ENCODE measurements at places on chromosomes 12 and 14. TPM values are rescaled to one million over a fixed set of nuclear protein-coding genes. Genes with fewer than 3 reads are reported as not detected.

The MMP17 gene
- total RNA-seq, result 1.7 TPM

The DPY19L2 gene
- total RNA-seq, result 5.8 TPM

The COCH gene
- 18.8 TPM for total RNA-seq

The STAC3 gene
- not detected for total RNA-seq

The PRB2 gene
- total RNA-seq, result not detected

The ART4 gene
- total RNA-seq, result not detected

The CLEC9A gene
- total RNA-seq, result not detected

The COX14 gene
- 53.7 TPM for total RNA-seq

The AMDHD1 gene
- total RNA-seq, result 0.67 TPM

The RNFT2 gene
- 16.3 TPM for total RNA-seq

The CISTR gene
- total RNA-seq, result not detected

The PIK3C2G gene
- 0.13 TPM for total RNA-seq

The KLRF1 gene
- total RNA-seq, result 0.17 TPM

The KRT1 gene
- total RNA-seq, result not detected

The GPR84 gene
- total RNA-seq, result not detected

The PRR13 gene
- 91.4 TPM for total RNA-seq

The KCNH5 gene
- not detected for total RNA-seq

The GRIP1 gene
- 4.2 TPM for total RNA-seq

The COX8C gene
- not detected for total RNA-seq

The HPD gene
- total RNA-seq, result not detected

The GLIPR1L1 gene
- total RNA-seq, result not detected

The CNTN1 gene
- 0.27 TPM for total RNA-seq

The FAM90A1 gene
- 0.63 TPM for total RNA-seq

The IL23A gene
- 30.9 TPM for total RNA-seq

The KRT72 gene
- not detected for total RNA-seq

The CLEC2A gene
- total RNA-seq, result not detected

The PLEKHH1 gene
- 11.5 TPM for total RNA-seq

The BRMS1L gene
- 6.4 TPM for total RNA-seq

The ST8SIA1 gene
- 0.14 TPM for total RNA-seq

The TBX5 gene
- not detected for total RNA-seq

The ADAMTS20 gene
- 0.33 TPM for total RNA-seq

The SDR9C7 gene
- total RNA-seq, result not detected

The ITGB7 gene
- 0.75 TPM for total RNA-seq

The KCNJ8 gene
- 0.27 TPM for total RNA-seq

The RASSF8 gene
- total RNA-seq, result 35.3 TPM

The DDIT3 gene
- total RNA-seq, result 107 TPM

The PLBD1 gene
- 6.6 TPM for total RNA-seq

The VCPKMT gene
- total RNA-seq, result 6.6 TPM

The NEUROD4 gene
- not detected for total RNA-seq

The LHX5 gene
- total RNA-seq, result 0.50 TPM

The KLRC1 gene
- total RNA-seq, result not detected

The SAV1 gene
- 25.3 TPM for total RNA-seq

The WASHC4 gene
- total RNA-seq, result 61.4 TPM

The BMP4 gene
- total RNA-seq, result 2.7 TPM
